MCF 10A (cell line): ENCODE measurements at places on chromosomes 3 and 15. TPM values are rescaled to one million over a fixed set of nuclear protein-coding genes. Genes with fewer than 3 reads are reported as not detected.
A peak's percentile ranks its signal among the peaks of the same experiment; 100 is the strongest.

RHOV gene
- total RNA-seq: 1.2 and 1.7 TPM in 2 replicates

LINGO1 gene
- total RNA-seq: not detected in 2 replicates

OXTR gene
- 0.63 and 1.2 TPM in 2 replicates for total RNA-seq

SIDT1 gene
- total RNA-seq: 0.22 and 0.28 TPM in 2 replicates

SLC6A20 gene
- not detected in 2 replicates for total RNA-seq

STRIT1 gene
- total RNA-seq: not detected in 2 replicates

CPNE9 gene
- total RNA-seq: not detected in 2 replicates

PLAAT1 gene
- total RNA-seq: 0.93 and 1.0 TPM in 2 replicates

PROS1 gene
- 15.6 and 17.4 TPM in 2 replicates for total RNA-seq

DNA sequence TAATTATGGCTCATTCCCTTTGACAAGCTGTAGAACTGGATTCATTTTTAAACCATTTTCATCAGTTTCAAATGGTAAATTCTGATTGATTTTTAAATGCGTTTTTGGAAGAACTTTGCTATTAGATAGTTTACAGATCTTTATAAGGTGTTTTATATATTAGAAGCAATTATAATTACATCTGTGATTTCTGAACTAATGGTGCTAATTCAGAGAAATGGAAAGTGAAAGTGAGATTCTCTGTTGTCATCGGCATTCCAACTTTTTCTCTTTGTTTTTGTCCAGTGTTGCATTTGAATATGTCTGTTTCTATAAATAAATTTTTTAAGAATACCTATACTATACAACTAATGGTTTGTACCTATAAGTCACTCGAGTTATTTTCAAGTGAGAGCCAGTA is 62.7 kb downstream of the PXYLP1 start:
- H3K4me3 ChIP-seq: peak overlapping the region; percentile 73
- no peak for DNase-seq
- no peaks in the 10 kb centered on the region for H3K27me3 ChIP-seq
- H3K4me1 ChIP-seq: peaks cover 6% of the 10 kb centered on the region
- H3K27ac ChIP-seq: peak overlapping the region; percentile 85

- no peaks in the 10 kb centered on the region for H3K4me1 ChIP-seq
- H3K27me3 ChIP-seq: peaks cover 13% of the 10 kb centered on the region
- no peak overlapping the region for H3K27ac ChIP-seq
- no peak for DNase-seq
Observed at GRCh38 chr15:91592567-91592966, 260.9 kb upstream of the SLCO3A1 start.

DNA sequence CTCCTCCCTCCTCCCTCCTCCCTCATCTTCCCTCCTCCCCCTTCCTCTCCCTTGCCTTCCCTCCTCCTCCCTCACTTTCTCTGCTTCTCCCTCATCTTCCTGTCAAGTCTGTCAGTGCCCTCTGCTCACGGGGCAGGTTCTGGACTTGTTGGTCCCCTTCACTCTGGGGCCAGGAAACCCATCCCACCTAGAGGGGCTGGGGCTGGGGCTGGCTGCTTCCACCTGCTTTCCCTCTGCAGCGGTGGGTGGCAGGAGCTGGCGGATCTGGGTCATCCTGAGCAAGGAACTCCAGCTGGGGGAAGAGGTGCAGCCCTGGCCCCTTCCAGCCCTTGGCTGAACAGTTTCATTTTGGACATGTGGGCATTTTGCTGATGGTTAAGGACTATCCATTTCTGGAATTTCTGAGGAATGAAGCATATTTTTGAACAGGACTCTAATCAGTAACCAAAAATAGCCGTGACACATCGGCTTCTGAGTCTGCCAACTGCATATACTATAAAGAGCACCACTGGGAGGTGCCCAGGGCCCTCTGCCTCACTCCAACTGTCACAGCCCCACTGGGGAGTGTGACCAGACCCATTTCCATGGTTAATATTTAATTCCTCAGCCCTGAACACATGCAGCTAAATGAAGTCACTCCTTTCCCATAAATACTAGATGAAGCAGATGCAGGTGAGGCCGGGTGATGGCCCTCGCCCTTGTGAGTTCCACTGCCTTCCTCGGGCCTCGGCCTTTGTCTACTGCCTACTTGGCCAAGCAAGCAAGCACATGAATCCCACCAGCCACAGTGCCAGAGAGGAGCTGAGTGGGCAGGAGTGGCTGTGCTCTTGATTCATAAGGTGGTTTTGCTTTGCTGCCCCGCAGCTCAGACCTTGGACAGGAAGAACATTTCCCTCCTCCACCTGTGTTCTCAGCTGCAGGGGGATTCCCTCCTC is 39.8 kb downstream of the CHDH start:
- H3K27ac ChIP-seq: no peak overlapping the region
- no peaks in the 10 kb centered on the region for H3K4me1 ChIP-seq
- H3K4me3 ChIP-seq: no peak overlapping the region
- H3K36me3 ChIP-seq: no peaks in the 10 kb centered on the region
- no peaks in the 10 kb centered on the region for H3K27me3 ChIP-seq
- DNase-seq: no peak

DNA sequence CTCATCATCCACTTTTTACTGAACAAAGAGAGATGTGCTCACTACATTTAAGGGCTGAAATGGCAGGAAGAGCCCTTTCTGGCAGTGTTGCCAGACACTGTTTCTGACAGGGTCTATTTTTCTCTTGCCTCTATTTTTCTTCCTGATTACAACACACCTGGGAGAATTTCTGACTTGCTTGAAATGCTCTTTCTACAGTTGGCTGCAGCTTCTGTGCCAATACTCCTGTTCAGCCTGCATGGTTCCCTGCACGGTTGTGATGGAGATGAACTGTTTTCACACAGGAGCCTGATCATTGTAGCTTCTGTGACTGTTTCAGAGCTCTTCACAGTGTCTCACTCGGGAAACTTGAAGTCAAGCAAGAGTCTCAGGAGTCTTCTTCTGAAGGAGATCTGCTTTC is 83.0 kb upstream of the DLG1 start:
- H3K27ac ChIP-seq: no peak overlapping the region
- DNase-seq: no peak
- peaks cover 14% of the 10 kb centered on the region for H3K4me1 ChIP-seq
- peaks cover 1% of the 10 kb centered on the region for H3K27me3 ChIP-seq

- no peaks in the 10 kb centered on the region for H3K36me3 ChIP-seq
- H3K27ac ChIP-seq: no peak overlapping the region
- no peak overlapping the region for H3K4me3 ChIP-seq
- no peaks in the 10 kb centered on the region for H3K27me3 ChIP-seq
- H3K4me1 ChIP-seq: peaks cover 25% of the 10 kb centered on the region
Observed at GRCh38 chr3:39110041-39110639, 2.7 kb downstream of the TTC21A start.

DNA sequence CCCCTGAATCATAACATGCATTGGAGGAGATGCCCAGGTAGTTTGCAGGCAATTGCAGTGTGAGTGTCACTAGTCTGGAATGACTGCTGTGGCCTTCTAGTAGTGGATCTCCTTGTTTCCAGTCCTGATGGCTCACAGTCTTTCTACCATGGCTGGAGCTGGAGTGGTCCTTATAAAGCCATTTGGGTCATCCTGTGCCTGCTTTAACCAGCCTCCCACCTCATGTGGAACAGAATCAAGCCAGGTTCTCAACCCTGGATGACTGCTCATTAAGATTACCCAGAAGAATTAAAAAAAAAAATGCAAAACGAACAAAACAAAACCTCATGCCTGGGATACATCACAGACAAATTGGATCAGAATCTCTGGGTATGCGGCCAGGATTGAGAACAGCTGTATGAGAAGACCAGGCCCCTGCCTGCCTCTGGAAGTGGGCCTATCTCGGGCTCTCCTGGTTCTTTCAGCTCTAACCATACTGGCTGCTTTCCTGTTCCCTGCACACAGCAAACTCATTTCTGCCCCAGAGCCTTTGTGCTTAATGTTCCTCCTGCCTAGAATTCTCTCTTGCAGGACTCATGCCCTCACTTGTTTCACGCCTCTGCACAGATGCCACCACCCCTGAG is 96.4 kb downstream of the ITPR1 start:
- peaks cover 18% of the 10 kb centered on the region for H3K4me1 ChIP-seq
- H3K36me3 ChIP-seq: no peaks in the 10 kb centered on the region
- DNase-seq: no peak
- no peak overlapping the region for H3K4me3 ChIP-seq

GRCh38 chr15:51338496-51338895 is at the start of gene CYP19A1:
TSS of gene CYP19A1 (minus strand) at chr15:51338596. CDS start at chr15:51242912, 95,684 bp downstream.
- H3K4me1 ChIP-seq: no peaks in the 10 kb centered on the region
- no peak within 1 kb of the TSS for H3K4me3 ChIP-seq
- DNase-seq: no peak
- no peaks in the 10 kb centered on the region for H3K27me3 ChIP-seq
- no peaks in the 10 kb centered on the region for H3K36me3 ChIP-seq

- H3K4me3 ChIP-seq: no peak overlapping the region
- no peaks in the 10 kb centered on the region for H3K36me3 ChIP-seq
- no peaks in the 10 kb centered on the region for H3K4me1 ChIP-seq
- H3K27me3 ChIP-seq: peaks cover 92% of the 10 kb centered on the region
- no peak overlapping the region for H3K27ac ChIP-seq
- DNase-seq: no peak
Observed at GRCh38 chr15:66153549-66154415, 99.8 kb downstream of the MEGF11 start.

- no peaks in the 10 kb centered on the region for H3K27me3 ChIP-seq
- H3K36me3 ChIP-seq: no peaks in the 10 kb centered on the region
- DNase-seq: no peak
- no peak overlapping the region for H3K4me3 ChIP-seq
- H3K27ac ChIP-seq: no peak overlapping the region
Observed at GRCh38 chr15:91547356-91547755, 306.2 kb upstream of the SLCO3A1 start.

- peaks cover 40% of the 10 kb centered on the region for H3K4me1 ChIP-seq
- no peak overlapping the region for H3K4me3 ChIP-seq
- no peak for DNase-seq
Observed at GRCh38 chr3:178706411-178706810, 170.2 kb downstream of the KCNMB2 start.

DNA sequence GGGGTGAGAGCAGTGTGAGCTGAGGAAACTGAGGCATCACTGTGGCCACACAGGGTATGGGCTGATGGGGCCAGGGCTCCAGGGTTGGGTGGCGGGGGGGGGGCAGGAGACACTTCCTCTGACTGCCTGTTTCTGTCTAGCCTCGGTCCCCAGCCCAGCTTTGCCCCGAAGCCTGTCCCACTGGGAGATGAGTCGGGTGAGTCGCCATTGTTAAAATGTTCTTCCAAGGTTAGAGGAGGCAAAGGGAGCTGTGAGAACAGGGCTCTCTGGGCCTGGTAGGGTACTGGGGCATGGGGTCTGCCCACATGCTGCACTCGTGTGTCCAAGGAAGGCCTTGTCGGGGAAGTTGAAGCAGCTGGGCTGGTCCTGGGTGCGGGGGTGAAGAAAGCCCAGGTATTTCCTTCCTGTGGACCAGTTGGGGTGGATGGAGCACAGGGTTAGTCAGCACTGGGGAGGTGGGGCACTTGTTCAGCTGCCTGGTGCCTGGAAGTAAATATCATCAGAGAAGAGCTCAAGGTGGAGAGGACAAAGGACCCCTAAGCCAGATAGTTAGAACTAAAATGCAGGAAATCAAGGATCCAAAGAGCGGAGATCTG is 8.3 kb upstream of the JMJD7 start:
- H3K4me3 ChIP-seq: no peak overlapping the region
- H3K27ac ChIP-seq: no peak overlapping the region
- no peaks in the 10 kb centered on the region for H3K4me1 ChIP-seq
- H3K36me3 ChIP-seq: peaks cover 51% of the 10 kb centered on the region

DNA sequence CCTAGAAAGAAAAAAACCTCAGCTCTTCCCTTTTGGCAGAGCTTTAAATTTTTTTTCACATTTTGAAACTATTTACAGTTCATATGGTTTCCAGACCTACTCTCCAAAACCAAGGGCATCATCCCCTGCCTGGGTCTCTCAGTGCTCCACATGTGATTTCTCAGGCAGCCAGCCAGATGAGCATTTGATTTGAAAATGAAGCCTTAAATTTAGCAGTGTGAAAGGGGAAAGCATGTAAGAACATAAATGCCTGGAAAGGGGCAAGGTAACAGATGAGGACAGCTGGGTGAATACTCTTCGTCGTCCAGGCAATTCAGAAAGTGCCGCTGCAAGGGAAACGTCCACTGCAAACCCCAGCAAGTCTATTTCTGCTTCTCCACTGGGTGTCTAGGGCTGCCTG is 94.8 kb downstream of the ATP8B4 start:
- H3K27me3 ChIP-seq: no peaks in the 10 kb centered on the region
- no peak for DNase-seq
- no peak overlapping the region for H3K4me3 ChIP-seq
- peaks cover 6% of the 10 kb centered on the region for H3K36me3 ChIP-seq
- H3K4me1 ChIP-seq: peaks cover 8% of the 10 kb centered on the region
- no peak overlapping the region for H3K27ac ChIP-seq

GRCh38 chr3:46997453-46998091 is 18.1 kb downstream of the NBEAL2 start:
- peaks cover 5% of the 10 kb centered on the region for H3K4me1 ChIP-seq
- no peak overlapping the region for H3K4me3 ChIP-seq
- H3K36me3 ChIP-seq: peaks cover 6% of the 10 kb centered on the region
- H3K27ac ChIP-seq: no peak overlapping the region
- no peaks in the 10 kb centered on the region for H3K27me3 ChIP-seq

DNA sequence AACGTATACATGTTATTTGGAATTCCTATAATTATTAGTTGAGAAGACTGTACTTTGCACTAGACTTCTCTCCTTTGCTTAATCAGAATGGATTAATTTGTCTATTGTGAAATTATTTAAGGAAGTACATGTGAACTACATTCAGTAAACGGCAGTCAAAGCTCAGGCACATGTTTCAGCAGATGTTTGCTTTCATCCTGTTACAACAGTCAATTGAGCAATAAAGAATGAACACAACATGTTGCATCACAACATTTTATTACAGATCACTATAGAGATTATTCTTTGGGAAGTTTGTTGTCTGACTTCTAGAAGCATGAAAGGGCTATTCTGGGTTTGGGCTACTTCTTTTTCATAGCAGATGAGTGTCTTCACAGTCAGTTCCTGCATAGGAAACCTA is 39.2 kb downstream of the RAB27A start:
- no peaks in the 10 kb centered on the region for H3K36me3 ChIP-seq
- no peaks in the 10 kb centered on the region for H3K27me3 ChIP-seq
- H3K4me1 ChIP-seq: peaks cover 43% of the 10 kb centered on the region
- peak; percentile 89 for DNase-seq
- peak overlapping the region; percentile 92 for H3K27ac ChIP-seq

DNA sequence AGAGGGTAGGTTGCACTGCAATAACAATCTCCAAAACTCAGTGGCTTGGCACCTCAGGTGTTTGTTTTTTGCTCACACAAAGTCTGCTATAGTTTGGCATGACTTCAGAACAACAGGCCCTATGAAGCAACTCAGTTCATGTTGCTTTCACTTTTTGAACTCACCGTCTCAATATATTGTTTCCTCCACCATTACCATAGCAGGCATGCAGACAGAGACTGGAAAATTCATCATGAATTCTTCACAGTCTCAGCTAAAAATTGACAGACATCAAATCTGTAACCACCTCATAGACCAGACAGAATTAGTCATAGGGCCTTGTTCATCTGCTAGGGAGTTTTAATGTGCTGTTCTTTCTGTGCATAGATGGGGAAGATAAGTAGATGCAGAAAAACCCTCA is 161.4 kb upstream of the POU1F1 start:
- peaks cover 18% of the 10 kb centered on the region for H3K4me1 ChIP-seq
- peak; percentile 38 for DNase-seq
- H3K27ac ChIP-seq: no peak overlapping the region
- no peaks in the 10 kb centered on the region for H3K36me3 ChIP-seq
